ENCODE measurements at places on chromosomes 4 and X. TPM values are rescaled to one million over a fixed set of nuclear protein-coding genes. Genes with fewer than 3 reads are reported as not detected.

GRCh38 chr4:138835832-138836533 lies 179.6 kb upstream of the NOCT start:
- H3K27me3 ChIP-seq = no peaks in the 10 kb centered on the region
- no peak for DNase-seq
- no peaks in the 10 kb centered on the region for H3K36me3 ChIP-seq
- no peak overlapping the region for H3K4me3 ChIP-seq
- no peaks in the 10 kb centered on the region for H3K4me1 ChIP-seq

- peaks cover 29% of the 10 kb centered on the region for H3K4me1 ChIP-seq
- no peaks in the 10 kb centered on the region for H3K27me3 ChIP-seq
- no peak overlapping the region for H3K27ac ChIP-seq
- no peak overlapping the region for H3K4me3 ChIP-seq
- H3K36me3 ChIP-seq = peaks cover 28% of the 10 kb centered on the region
Observed at GRCh38 chr4:39970671-39971640, 6.8 kb downstream of the PDS5A start.

Gene PRSS12
- 9.5 TPM for total RNA-seq

Gene ADAM29
- total RNA-seq = not detected

DNA sequence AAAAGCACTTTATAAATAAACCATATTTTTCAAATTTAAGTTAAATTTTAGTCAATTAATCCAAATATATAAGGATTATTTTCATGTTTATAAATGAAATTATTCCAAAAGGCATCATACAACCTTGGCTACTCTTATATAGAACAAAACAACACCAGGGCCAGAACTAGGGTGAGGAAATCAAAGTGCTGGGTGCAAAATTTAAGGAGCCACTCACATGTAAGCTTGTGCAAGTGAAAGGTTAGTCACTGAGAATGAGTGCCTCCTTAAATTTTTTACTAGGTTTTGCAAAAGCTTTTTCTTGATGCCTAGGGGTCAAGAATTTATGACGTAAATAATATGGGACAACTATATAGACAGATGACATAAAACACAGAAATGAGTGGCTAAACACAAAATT lies 83.4 kb upstream of the COX18 start:
- H3K27me3 ChIP-seq = no peaks in the 10 kb centered on the region
- no peak for DNase-seq
- H3K4me3 ChIP-seq = no peak overlapping the region
- no peak overlapping the region for H3K27ac ChIP-seq
- H3K4me1 ChIP-seq = no peaks in the 10 kb centered on the region

DNA sequence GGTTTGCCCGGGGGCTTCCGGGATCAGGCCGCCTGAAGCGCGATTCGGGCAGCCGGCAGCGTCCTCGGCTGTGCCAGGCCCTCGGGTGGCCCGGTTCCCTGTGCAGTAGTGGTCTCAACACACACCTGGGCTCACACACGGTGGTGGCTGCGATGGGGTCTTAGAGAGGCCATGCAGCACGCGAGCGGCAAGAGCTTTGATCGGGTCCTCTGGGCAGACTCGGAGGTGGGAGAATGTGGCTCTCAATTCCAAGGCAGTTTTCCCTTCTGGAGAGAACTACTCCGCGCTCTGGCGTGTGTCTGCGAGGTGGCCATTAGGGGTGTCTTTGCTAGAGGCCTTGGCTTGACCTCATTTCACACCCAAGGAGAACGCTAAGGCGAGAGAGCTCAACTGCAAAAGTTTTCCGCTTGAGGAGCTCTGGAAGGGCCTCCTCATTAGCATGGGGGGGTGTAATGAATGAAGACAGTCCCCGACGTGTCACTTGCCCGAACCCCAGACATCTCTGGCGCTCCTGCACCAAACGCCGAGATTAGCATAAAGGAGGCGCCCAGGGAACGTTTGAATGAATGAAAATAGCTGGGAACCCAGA lies 771 bp upstream of the RBPJ start:
- H3K27me3 ChIP-seq = no peaks in the 10 kb centered on the region
- no peak for DNase-seq
- peaks cover 33% of the 10 kb centered on the region for H3K4me1 ChIP-seq

GRCh38 chr4:118058955-118059354 lies 24.7 kb downstream of the NDST3 start:
- H3K4me3 ChIP-seq = no peak overlapping the region
- H3K36me3 ChIP-seq = no peaks in the 10 kb centered on the region
- no peak for DNase-seq

Gene PNMA6F
- total RNA-seq = not detected

Gene CYSLTR1
- total RNA-seq = 1.9 TPM

Gene CXCL1
- total RNA-seq = 0.59 TPM

Gene CASK
- total RNA-seq = 22.4 TPM

Gene F8
- total RNA-seq = 5.1 TPM

DNA sequence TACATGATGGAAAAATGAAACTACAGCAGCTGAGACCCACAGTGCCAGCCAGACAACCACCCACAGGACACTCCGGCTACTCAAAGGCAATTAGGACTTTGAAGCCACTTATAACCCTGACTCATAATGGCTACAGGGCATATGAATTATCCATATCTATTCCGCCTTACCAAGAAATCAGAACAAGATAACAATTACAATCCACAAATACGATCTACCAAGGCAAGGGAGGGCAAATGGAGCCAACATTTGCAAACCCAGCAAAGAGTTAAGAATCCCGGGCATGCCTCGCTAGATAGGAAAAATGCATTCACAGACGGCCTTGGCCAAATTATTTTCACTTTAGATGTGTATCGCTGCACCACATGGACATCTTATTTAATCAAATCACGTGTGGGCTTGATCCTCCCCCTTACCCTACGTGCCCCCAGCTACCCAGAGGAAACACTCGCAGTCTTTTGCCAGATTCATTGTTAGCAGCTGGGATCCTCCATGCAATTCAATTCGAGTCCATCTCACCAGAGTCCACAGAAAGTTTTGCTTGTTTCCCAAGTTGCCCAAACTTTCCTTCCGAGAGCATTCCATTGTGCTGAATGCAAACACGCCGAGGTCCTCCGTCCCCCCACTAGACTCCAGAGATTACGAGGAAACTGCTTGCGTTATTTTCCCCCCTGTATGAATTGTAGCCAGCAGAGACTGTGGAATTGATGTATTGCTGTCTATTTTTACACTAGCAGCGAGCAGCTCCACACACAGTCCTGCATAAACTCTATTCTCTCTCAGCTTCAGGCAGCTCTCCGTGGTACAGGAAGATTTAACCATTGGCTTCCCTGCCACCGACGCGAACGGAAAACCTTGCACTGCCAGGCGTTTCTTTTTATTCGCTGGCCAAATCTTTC lies 1.2 kb downstream of the PPARGC1A start:
- no peaks in the 10 kb centered on the region for H3K27me3 ChIP-seq
- H3K36me3 ChIP-seq = no peaks in the 10 kb centered on the region
- H3K4me3 ChIP-seq = peak overlapping the region; percentile 52
- H3K27ac ChIP-seq = peak overlapping the region; percentile 81
- DNase-seq = no peak

- DNase-seq = no peak
- H3K4me1 ChIP-seq = peaks cover 36% of the 10 kb centered on the region
- H3K27ac ChIP-seq = no peak overlapping the region
- H3K36me3 ChIP-seq = peaks cover 8% of the 10 kb centered on the region
- no peak overlapping the region for H3K4me3 ChIP-seq
Observed at GRCh38 chr4:86946868-86947500, 12.2 kb downstream of the AFF1 start.

- H3K27me3 ChIP-seq = no peaks in the 10 kb centered on the region
- peaks cover 4% of the 10 kb centered on the region for H3K36me3 ChIP-seq
- peaks cover 13% of the 10 kb centered on the region for H3K4me1 ChIP-seq
Observed at GRCh38 chr4:169209388-169209883, 61.3 kb downstream of the SH3RF1 start.

Gene N4BP2
- total RNA-seq = 23.7 TPM

Gene CENPVL2
- total RNA-seq = not detected

- no peaks in the 10 kb centered on the region for H3K4me1 ChIP-seq
- no peak for DNase-seq
- no peak overlapping the region for H3K4me3 ChIP-seq
- no peak overlapping the region for H3K27ac ChIP-seq
- no peaks in the 10 kb centered on the region for H3K36me3 ChIP-seq
Observed at GRCh38 chrX:64842492-64842891, 133.8 kb downstream of the ZC4H2 start.

- no peak for DNase-seq
- peaks cover 7% of the 10 kb centered on the region for H3K36me3 ChIP-seq
- no peaks in the 10 kb centered on the region for H3K4me1 ChIP-seq
- no peak overlapping the region for H3K27ac ChIP-seq
- H3K4me3 ChIP-seq = no peak overlapping the region
Observed at GRCh38 chr4:26441102-26441501, 49.2 kb downstream of the CCKAR start.

GRCh38 chr4:31968842-31969241 lies 1248.7 kb downstream of the PCDH7 start:
- no peaks in the 10 kb centered on the region for H3K4me1 ChIP-seq
- H3K36me3 ChIP-seq = no peaks in the 10 kb centered on the region
- no peak overlapping the region for H3K27ac ChIP-seq
- H3K27me3 ChIP-seq = no peaks in the 10 kb centered on the region
- no peak for DNase-seq

GRCh38 chr4:152099061-152099425 lies 338.2 kb upstream of the GATB start:
- no peak overlapping the region for H3K4me3 ChIP-seq
- DNase-seq = no peak
- H3K27ac ChIP-seq = peak overlapping the region; percentile 20
- H3K27me3 ChIP-seq = no peaks in the 10 kb centered on the region
- H3K4me1 ChIP-seq = peaks cover 19% of the 10 kb centered on the region

DNA sequence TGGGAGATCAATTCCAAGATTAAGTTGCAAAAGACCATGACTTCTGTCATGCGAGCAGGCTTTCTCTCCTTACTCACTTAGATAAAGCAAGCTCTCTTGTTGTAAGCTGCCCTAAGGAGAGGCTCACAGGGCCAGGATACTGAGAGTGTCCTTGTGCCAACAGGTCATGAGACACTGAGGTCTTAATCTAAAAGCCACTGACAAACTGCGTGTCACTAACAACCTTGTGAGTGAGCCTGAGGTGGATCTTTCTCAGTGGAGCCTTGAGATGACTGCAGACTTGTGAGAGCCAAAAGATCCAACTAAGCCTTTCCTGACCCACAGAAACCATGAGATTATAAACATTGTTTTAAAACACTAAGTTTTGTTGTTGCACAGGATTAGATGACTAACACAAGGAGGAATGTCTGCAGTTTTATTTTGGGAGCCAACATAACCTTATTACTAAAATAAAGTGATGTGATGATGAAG lies 170.5 kb downstream of the SLC39A8 start:
- no peaks in the 10 kb centered on the region for H3K27me3 ChIP-seq
- no peak overlapping the region for H3K4me3 ChIP-seq
- DNase-seq = no peak
- no peaks in the 10 kb centered on the region for H3K36me3 ChIP-seq
- H3K4me1 ChIP-seq = no peaks in the 10 kb centered on the region
- no peak overlapping the region for H3K27ac ChIP-seq

DNA sequence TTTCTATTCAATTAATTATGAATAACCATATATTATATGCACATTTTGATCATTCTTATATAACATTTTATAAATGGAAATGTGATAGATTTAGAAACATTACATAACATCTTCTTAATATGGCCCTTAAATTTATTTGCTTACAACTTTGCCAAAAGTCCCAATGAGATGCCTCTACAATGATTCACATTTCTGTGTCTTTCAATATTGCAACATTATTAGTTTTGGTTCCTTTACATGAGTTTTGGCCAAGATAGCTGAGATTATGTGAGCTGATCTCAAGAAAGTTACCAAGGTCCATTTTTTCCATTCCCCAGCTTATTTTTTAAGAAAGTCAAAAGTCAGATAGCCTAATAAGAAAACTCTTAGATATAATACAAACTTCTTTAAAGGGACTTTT lies 361.2 kb downstream of the PCDH7 start:
- H3K4me1 ChIP-seq = no peaks in the 10 kb centered on the region
- no peaks in the 10 kb centered on the region for H3K27me3 ChIP-seq
- no peak overlapping the region for H3K27ac ChIP-seq

DNA sequence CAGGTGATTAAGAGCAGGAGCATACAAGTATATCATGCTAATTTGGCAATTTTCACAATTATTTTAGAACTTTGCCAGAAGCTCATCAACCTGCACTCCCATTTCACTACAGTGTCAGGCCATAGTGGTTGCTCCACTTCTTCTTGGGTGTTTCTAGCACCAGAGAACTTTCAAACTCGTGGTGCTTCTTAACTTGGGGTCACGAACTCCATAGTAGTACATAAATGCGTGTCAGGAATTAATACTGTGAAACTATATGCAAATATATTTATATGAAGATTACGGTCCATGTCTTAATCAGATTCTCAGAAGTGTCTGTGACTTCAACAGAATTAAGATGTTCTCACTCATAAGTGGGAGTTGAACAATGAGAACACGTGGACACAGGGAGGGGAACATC lies 254.3 kb upstream of the BMP3 start:
- H3K36me3 ChIP-seq = no peaks in the 10 kb centered on the region
- H3K27me3 ChIP-seq = no peaks in the 10 kb centered on the region

- DNase-seq = no peak
- H3K4me3 ChIP-seq = no peak overlapping the region
- H3K36me3 ChIP-seq = no peaks in the 10 kb centered on the region
- no peaks in the 10 kb centered on the region for H3K4me1 ChIP-seq
Observed at GRCh38 chrX:113935518-113935917, 648.4 kb upstream of the HTR2C start.

Gene AKAP4
- not detected for total RNA-seq

- H3K27ac ChIP-seq = no peak overlapping the region
- no peaks in the 10 kb centered on the region for H3K4me1 ChIP-seq
- H3K27me3 ChIP-seq = no peaks in the 10 kb centered on the region
- H3K36me3 ChIP-seq = no peaks in the 10 kb centered on the region
- no peak overlapping the region for H3K4me3 ChIP-seq
Observed at GRCh38 chr4:33890841-33891240, 2353.5 kb downstream of the ARAP2 start.

Gene NDP
- 0.36 TPM for total RNA-seq

Gene TSPAN6
- 10.8 TPM for total RNA-seq

Gene CFP
- 1.3 TPM for total RNA-seq

DNA sequence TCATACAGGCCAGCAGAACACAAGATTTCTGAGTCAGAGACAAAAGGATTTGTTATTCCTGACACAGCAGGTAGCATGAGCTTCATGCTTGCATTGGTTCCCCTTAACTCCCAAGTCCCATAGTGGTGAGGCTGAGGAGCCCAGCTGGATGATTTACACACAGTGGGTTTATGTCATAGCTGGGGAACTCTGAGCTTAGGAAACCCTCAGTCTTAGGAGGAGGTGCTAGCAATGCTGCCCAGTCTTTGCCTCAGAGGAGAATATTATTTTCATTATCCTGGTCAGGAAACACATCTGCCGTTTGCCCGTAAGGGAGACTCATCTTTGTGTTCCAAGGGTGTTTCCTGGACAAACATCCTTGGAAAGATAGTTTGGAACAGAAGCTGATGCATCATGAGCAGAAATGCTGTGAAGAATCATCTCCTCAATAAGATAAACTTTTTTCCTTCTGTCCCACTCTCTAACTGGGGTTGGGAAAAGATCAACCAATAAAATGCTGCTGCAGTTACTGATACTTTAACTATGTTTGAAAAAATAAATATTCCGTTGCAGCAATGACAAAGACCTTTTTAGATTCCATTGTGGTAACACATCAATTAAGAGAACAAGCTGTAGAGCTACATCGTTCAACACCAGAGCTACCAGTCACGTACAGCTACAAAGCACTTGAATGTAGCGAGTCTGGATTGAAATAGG lies 146.8 kb downstream of the DCLK2 start:
- H3K4me3 ChIP-seq = no peak overlapping the region
- no peaks in the 10 kb centered on the region for H3K36me3 ChIP-seq
- H3K4me1 ChIP-seq = no peaks in the 10 kb centered on the region
- H3K27ac ChIP-seq = no peak overlapping the region
- no peak for DNase-seq
- no peaks in the 10 kb centered on the region for H3K27me3 ChIP-seq

GRCh38 chrX:23699636-23700194 lies 32.4 kb downstream of the PRDX4 start:
- H3K27ac ChIP-seq = no peak overlapping the region
- H3K4me1 ChIP-seq = no peaks in the 10 kb centered on the region
- no peaks in the 10 kb centered on the region for H3K27me3 ChIP-seq
- H3K36me3 ChIP-seq = peaks cover 11% of the 10 kb centered on the region

Measured in suprapubic skin (tissue), 4 donors.